ENCODE measurements at places on chromosomes 5 and 9.
A peak's percentile ranks its signal among the peaks of the same experiment; 100 is the strongest.

- DNase-seq, result no peak
Measured at GRCh38 chr9:130262061-130262745, 3.4 kb upstream of the HMCN2 start.

DNA sequence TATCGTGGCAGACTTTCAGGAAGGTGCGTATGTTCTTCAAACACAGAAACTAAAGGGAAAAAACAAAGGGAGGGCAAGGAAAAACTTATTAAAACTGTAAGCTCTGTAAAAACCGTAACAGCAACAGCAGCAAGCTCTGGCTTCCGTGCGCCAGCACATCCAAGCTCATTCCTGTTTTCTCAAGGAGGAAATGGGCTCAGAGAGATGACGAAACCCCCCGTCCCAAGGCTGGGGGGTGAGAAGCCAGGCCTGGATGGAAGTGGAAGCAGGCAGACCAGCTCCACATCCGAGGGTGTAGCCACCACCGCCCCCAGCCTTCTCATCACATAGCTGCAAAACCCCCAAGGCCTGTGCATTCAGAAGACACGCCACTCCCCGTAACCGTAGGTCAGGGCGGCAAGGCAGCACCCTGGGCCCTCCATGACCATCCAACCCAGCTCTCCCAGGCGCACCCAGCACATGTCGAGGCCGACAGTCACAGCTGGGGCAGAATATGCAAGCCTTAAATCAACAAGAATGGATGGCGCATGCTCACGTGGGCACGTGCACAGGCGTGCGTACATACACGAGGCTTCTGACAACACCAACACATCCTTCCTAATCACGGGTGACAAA is 52.8 kb downstream of the VAV2 start:
- no peak for DNase-seq

DNA sequence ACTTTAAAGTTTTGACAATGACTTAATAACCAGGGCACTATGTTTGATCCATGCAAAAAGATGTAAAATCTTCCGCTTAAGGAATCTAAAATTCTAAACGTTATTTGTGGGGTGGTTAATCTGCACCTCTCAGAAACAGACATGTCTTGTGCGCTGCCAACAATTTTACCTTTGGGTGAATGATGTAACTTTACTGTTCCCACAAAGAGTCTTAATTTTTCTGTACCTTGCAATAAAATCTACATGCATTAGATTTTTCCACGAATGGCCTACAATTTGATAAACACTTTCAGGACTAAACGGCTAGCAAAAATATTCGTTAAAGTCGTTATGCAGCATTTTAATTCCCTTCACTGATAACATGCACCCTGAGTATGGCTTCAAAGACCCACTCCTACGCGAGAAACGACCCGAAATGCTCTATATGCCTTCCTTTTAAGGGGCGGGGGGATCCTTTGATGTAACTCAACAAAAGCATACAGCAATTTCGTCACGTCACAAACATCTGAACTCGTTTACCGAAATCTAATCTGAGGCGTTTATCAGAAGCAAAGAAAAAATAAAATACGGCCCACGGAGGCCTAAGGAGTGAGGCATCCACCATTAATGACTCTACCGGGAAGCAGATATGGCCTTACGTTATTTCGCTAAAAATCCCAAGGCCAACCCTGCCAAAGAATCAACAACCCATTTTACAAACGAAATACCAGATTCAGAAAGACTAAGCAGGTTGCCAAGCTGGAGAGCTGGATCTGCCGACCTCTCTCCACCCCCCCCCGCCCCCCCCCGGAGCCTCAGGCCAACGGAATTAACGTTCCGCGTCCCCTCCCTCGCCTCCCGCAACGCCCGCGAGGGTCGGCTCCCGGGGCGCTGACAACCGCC is 621 bp downstream of the AK6 start:
- no peak for DNase-seq

GRCh38 chr9:4506490-4506889 is 16.2 kb downstream of the SLC1A1 start:
- DNase-seq, result no peak

- no peak for DNase-seq
Measured at GRCh38 chr5:66326276-66326675, 182.2 kb downstream of the SREK1 start.

GRCh38 chr9:124292696-124293593 is 35.2 kb downstream of the NEK6 start:
- DNase-seq, result no peak

GRCh38 chr9:77161966-77162365 is 15.4 kb upstream of the VPS13A start:
- DNase-seq, result no peak

GRCh38 chr5:55159763-55160492 is at the start of gene GPX8:
TSS of gene GPX8 (plus strand) at chr5:55160171. CDS start at chr5:55160193, 22 bp downstream.
- no peak for DNase-seq

- no peak for DNase-seq
Measured at GRCh38 chr5:3153226-3153858, 401.9 kb upstream of the IRX2 start.

GRCh38 chr5:119304439-119305211 is 51.2 kb upstream of the TNFAIP8 start:
- no peak for DNase-seq

DNA sequence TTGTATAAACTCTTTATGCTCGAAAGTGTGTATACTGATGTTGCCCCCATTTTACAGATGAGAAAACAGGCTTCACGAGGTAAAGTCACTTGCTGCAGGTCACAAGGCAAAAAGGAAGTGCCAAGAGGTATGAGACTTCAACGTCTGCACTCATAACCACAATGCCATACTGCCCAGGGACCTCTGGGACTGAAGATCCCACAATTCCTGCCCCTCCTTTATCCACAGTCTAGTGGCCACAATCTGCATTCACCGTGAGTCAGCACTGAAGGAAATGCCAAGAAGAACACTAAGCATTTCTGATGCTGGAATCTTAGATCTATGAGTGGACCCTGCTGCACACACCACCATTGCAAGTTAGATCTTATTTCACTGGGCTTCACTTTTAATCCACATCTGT is 37.3 kb downstream of the MED27 start:
- DNase-seq, result peak; percentile 83

DNA sequence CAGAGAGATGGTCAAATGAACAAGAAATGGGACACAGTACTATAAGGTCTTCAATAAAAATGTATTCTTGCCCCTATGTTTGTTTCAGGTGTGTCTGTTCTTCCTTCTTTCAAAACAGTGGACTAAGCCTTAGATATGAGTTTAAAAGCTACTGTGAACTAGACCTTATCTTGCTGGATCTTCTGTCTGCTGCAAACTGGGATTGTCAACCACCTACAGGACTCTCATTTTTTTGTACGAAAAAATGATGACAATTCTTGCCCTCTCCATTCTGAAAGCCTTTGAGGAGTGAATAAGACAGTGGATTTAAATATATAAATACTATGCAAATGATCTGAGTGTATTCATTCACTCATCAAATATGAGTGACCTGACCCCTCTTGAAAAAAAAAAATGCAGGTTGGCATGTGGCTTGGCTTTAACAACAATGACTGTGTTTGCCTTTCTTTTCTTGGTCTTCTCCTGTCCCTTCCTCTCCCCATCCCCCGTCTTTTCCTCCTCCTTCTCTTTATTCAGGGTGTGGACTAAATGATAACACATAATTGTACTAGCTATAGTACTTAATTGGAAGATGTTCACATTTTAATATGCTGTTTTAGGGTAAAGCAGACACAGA is 235.5 kb upstream of the TRIM32 start:
- no peak for DNase-seq

DNA sequence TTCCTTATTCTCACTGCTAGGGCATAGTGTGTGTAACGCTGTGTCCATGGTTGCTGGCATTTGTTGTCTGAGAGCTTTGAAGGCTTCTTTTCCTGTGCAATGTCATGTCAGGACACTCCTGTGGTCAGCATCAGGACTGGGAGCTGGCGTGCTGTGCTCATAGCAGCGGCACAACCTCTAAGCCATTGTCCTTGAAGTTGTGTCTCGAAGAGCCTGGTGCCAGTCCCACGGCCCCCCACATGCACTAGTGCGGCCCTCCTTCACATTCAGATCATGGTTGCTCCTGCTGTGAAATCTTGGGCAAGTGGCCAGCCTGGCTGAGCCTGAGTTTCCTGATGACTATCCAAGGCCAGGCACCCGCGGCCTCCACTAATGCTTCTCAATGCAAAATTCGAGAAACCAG is 32.4 kb downstream of the PDZD2 start:
- no peak for DNase-seq

GRCh38 chr5:150595466-150596031 is 44.9 kb upstream of the SYNPO start:
- no peak for DNase-seq

DNA sequence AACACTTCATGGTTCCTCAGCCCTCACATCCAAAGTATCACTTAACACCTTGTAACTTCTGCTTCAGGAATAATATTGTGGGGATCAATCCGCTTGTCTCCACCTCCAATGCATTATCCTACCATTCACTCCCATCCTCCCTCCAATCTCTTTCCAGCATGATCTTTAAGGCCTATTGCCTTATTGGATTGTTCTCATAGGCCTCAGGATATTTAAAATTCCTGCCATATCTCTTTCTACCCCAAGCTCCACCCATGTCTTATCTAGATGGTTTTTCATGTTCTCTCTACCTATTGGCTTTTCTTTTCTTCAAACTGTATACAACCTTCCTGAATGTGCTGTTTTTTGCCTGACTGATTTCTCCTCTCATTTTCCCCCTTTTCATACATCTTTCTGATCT is 7.2 kb downstream of the KDM4C start:
- DNase-seq, result no peak

GRCh38 chr9:92507005-92507404 is 24.7 kb upstream of the ASPN start:
- DNase-seq, result no peak

GRCh38 chr9:1702701-1703100 is 312.4 kb upstream of the SMARCA2 start:
- DNase-seq, result no peak

- DNase-seq, result no peak
Measured at GRCh38 chr5:113450462-113450861, 15.7 kb upstream of the TSSK1B start.

- no peak for DNase-seq
Measured at GRCh38 chr5:94830520-94830919, 212.1 kb downstream of the SLF1 start.

GRCh38 chr5:32044939-32045338 is 129.2 kb downstream of the GOLPH3 start:
- no peak for DNase-seq

GRCh38 chr5:179825655-179826182 is 5.0 kb downstream of the SQSTM1 start:
- DNase-seq, result no peak

- no peak for DNase-seq
Measured at GRCh38 chr9:129145316-129145715, 32.7 kb downstream of the IER5L start.

- peak; percentile 19 for DNase-seq
Measured at GRCh38 chr9:97900738-97901565, 21.3 kb downstream of the TRMO start.

- no peak for DNase-seq
Measured at GRCh38 chr5:53416144-53416738, 64.2 kb upstream of the FST start.

- DNase-seq, result no peak
Measured at GRCh38 chr9:122463828-122464632, 13.7 kb downstream of the OR1J1 start.

- no peak for DNase-seq
Measured at GRCh38 chr9:128257086-128257825, 18.6 kb downstream of the GOLGA2 start.

DNA sequence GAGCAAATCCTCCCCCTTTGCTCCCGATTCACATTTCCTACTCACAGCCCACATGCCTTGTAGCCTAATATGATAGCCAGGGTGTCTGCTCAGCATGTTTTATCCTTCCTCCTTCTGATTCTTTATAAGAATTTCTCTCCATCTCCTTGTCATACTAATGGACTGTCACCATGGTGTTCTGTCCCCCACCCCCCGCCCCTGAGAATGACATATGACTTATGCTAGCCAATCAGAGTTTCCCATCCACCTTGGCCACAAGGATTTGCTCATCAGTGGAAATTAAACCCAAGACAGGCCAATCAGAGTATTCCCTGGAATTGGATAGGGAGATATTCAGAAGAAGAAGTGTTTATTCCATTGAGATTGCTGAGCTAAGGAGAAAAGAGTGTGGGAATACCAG is 16.0 kb downstream of the ABLIM3 start:
- no peak for DNase-seq

Measured in keratinocyte (primary cell).